ENCODE measurements at places on chromosomes 11 and 22. TPM values are rescaled to one million over a fixed set of nuclear protein-coding genes. Genes with fewer than 3 reads are reported as not detected.

DNA sequence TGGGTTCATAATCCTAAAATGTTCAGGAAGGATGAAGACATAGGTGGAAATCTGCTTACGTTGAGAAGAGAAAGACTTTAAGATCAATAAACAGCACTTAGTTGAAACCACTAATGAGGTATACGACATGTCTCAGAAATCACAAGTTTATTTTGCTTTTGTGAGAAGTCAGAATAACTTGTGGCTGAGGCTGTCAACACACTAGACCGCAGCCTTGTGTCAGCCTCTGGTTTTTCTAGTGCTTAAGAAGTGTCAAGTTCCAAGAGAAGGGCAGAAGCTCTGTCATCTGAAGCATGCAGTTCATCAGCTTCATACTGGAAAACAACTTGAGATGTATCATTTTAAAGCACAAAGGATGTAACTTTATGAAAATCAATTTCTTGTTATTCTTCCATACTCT is 420.9 kb downstream of the METTL15 start:
- DNase-seq, result no peak

The LINC01488 gene
- not detected for total RNA-seq

DNA sequence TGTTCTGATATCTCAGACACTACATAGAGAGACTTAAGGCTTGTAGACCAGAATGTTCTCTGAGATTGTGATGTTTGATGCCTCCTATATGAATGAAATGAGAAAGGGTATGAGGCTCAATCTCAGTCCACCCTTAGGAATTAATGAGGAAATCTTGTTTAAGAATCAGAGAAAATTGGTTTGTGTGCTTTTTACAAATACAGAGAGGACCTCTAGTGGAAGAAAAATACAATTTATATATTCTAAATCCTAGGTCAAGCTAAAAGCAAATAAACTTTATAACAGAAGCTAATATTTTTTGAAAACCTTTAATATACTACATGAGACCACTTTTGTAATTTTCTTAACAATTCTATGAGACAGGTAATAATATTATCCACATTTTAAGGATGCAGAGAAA is 5.0 kb upstream of the OR52H1 start:
- DNase-seq, result no peak

The DGCR8 gene
- 17.6 TPM for total RNA-seq

The SCGB1D2 gene
- total RNA-seq, result not detected

The SMIM35 gene
- total RNA-seq, result not detected

DNA sequence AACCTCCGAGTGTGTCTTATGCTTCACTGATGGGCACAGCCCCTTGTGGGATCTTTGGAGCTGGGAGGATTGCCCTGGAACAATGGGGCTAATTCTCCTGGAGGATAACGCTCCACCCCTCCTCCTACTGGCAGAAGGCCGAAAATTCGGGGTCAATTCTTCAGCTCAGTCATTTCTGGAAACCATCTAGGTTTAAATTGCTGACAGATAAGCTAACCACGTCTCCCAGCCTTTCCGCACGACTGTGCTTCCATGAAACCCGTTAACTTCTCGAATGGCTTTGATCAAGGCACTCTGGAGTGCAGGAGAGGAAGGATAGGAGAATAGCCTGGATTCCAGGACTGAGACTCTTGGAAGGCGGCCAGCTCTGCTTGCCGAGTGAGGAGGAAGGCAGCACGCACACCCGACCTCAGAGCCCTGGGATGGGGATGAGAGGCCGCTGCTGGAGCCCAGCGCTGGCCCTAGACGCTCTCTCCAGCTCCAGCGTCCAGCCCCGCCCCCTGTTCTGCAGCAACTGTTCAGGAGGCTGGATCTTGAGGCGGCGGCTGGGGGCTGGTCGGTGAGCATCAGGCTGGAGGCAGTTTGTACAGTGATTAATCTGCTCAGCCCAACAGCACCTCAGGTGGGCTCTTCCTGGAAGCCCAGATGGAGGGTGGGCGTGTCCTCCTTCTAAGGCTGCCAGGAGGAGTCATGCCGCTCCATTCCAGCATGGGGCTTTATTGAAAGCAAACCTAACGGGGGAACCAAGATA is 176.7 kb upstream of the NCAM1 start:
- peak; percentile 86 for DNase-seq

DNA sequence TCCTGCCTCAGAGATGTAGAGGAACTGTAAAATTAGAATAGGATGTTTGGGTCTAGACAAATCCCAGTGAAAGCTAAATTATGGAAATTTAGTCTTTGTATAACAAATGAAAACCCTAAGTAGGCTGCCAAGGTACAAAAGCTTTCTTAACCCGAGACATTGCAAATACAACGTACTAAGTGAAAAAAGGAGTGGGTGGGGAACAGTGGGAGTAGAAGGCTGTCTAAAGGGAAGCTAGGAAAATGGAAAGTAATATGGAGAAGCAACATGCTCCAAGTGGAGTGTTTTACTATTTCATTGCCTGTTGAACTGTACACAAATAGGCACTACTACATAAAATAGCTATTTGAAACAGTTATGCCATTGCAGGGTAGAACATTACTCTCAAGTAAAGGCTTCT is 6.8 kb upstream of the LIN7C start:
- DNase-seq, result no peak

The RASGRP2 gene
- total RNA-seq, result 37.3 TPM

DNA sequence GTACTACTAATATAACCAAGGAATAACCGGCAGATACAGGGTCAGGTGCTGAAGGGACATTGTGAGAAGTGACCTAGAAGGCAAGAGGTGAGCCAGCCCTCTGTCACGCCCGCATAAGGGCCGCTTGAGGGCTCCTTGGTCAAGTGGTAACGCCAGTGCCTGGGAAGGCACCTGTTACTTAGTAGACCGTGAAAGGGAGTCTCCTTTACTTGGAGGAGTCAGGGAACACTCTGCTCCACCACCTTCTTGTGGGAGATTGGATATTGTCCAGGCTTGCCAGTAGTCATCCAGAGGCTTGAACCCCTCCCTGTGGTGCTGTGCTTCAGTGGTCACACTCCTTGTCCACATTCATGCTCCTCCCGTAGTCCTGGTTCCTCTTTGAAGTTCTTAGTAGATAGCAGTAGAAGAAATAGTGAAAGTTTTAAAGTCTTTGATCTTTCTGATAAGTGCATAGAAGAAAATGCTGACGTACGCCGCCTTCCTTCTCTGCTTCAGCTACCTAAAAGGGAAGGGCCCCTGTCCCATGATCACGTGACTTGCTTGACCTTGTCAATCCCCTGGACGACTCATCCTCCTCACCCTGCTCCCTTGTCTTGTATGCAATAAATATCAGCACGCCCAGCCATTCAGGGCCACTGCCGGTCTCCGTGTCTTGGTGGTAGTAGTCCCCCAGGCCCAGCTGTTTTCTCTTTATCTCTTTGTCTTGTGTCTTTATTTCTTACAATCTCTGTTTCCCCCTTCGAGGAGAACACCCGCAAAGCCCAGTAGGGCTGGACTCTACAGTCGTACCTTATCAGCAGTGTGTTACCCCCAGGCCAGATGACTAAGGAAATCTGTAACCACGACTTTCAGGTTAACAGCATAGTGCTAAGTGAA is 6.1 kb downstream of the NUP50 start:
- DNase-seq, result no peak

GRCh38 chr22:46145361-46145851 is 4.9 kb upstream of the PPARA start:
- DNase-seq, result no peak

DNA sequence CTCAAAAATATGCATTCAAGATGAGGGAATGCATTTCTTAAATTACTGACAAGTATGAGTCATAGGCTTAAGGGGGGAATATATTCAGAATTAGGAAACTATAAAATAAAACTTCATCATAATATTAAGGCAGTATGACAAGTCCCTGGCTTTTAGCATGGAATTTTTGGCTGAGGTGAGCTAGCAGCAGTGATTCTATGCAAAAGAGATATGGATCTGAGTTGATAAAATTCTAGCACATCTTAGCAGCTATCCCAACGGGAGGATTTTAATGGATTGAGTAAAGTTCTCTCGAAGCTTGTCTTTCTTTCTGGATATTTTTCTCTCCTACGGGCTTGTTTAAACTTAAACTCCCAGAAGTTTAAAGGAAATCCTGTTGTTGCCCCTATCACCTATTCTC is 1.2 kb downstream of the OR51Q1 start:
- DNase-seq, result no peak

DNA sequence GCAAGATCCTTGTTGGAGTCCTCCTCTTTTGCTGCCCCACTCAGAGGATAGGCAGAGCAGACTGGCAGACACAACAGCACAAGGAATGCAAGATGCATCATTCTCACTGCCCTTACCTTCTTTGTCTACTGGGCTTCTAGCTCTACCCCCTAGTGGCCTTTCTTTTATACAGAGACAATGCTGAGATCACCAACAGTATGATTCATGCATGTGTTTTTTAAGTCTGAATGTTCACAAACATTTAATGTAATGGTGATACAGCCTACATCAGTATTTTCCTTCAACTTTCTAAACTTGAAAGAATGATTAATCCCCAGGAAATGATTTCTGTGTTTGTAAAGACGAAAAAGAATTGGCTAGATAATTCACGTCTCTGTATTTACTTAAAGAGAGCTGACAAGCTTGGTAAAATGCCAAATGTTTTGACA is at the start of gene MMP10:
TSS of gene MMP10 (minus strand) at position 138 of the 428 bp plus-strand sequence. CDS start at position 101, 37 bp downstream.
- no peak for DNase-seq

The TBX1 gene
- 0.96 TPM for total RNA-seq

GRCh38 chr11:11728386-11728785 is 106.6 kb upstream of the GALNT18 start:
- DNase-seq, result no peak

DNA sequence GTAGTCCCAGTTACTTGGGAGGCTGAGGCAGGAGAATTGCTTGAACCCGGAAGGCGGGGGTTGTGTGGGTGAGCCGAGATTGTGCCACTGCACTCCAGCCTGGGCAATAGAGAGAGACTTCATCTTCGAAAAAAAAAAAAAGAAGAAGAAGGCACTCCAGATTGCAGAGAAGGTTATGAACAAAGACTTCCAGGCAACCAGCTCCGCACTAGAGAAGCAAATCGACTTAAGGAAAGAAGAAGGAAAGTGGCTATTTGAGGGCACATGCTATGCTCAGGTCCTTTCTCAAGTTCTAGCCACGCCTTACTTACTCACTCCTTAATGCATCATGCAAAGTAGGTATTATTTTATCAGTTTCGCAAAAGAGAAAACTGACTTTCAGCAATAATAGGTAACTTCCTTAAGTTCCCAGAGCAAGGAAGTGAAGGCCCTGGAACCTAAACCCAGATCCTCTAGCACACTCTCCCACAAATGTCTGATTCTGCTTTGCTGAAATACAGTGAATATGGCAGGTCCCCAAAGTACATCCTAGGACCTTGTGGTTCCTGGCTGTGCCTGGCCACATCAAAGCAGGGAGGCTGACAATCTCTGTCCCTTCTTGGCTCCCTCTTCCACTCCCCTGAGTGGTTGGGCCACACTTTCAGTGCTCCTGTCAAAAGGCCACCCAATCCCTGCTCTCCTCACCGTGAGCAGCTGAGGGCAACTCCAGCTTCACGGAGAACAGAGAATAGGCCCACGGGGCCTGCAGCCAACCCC is 14.2 kb downstream of the CD3E start:
- DNase-seq, result no peak

DNA sequence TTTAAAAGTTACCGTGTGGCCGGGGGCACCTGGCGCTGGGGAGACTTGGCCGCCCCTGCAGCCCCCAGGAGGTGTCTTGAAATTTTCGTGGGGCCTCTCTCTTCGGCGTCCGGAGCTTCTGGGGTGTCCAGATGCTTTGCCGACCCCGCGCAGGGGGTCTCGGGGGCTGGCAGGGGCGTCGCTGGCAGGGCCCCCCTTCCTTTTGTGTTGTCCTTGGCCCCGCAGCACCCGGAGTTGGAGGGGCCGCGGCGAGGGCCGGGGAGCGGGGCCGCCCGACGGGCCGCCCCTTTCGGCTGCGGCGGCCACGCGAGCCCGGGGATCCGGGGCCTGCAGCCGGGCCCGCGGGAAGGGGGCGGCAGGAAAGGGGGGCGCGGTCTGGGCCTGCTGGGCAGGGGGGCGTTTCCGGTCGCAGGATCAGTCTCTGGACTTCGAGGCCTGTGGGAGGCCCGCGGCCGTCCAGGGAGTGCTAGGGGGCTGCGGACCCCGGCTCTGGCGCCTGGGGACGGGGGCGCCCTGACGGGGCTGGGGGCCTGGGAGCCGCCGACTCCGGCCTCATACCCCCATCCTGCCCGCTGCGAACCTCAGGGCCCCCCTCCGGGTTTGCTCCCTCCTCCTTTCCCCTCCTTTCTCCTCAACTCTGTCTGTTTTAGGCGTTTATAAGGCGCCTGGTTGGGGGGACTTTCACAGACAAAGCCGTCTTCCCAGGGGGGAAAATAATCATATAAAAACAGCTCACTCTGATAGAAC is 869 bp downstream of the ZC3H7B start:
- peak; percentile 63 for DNase-seq

The PKNOX2 gene
- 19.9 TPM for total RNA-seq

GRCh38 chr11:57160665-57161064 is 21.1 kb upstream of the LRRC55 start:
- no peak for DNase-seq

GRCh38 chr22:40404251-40405177 is 34.1 kb downstream of the SGSM3 start:
- DNase-seq, result no peak

- DNase-seq, result peak; percentile 65
Measured at GRCh38 chr11:35815556-35816315, 128.1 kb upstream of the LDLRAD3 start.

GRCh38 chr11:13666708-13667107 is 1.8 kb upstream of the FAR1 start:
- DNase-seq, result no peak

DNA sequence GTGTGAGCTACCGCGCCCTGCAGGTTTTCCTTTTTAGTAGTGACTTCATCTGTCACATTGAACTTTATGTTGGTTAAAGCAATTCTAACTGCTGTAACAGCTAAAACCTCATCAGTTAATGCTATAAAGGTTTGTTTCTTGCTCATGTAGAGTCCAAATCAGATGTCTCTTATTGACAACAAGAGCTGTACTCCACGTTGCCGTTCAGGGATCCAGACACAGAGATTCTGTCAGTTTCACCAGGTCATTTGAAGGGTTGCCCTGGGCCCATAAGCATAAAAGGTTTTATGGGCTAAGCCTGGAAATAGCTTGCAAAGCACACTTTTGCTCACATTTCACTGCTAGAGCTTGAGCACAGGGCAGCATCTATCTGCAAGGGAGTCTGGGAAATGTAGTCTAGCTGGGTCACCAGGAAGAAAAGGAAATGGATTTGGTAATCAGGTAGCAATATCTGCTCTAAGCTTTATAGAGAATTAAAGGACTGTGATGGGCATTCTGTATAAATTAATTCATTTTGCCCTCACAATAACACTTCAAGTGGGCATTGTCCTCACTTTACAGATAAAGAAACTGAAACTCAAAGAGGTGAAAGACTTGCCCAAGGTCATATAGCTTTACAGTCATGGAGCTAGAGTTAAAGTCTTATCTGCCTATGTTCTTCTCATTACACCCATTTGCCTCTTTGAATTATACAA is 25.2 kb upstream of the PTPRJ start:
- no peak for DNase-seq

DNA sequence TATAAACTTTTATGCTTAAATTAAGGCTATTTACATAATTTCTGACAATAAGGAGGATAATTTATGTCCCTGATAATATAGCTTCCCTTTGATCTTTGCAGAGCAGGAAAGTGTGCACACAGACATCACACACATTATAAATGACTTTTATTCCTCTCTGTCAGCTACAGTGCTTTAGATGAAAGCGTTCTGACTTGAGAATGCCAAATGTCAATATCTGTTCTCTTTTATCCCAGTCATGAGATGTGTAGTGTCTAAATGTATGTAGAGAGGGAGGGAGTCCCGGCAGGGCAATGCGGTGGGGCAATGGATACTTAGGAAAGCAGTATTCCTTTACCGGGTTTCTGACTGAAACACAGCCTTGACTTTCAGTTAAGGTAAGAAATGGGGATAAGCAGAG is 225.4 kb upstream of the CHORDC1 start:
- no peak for DNase-seq

Measured in right cardiac atrium (tissue), 5 donors.